ENCODE measurements at places on chromosomes 5 and 9.
A peak's percentile ranks its signal among the peaks of the same experiment; 100 is the strongest.

DNA sequence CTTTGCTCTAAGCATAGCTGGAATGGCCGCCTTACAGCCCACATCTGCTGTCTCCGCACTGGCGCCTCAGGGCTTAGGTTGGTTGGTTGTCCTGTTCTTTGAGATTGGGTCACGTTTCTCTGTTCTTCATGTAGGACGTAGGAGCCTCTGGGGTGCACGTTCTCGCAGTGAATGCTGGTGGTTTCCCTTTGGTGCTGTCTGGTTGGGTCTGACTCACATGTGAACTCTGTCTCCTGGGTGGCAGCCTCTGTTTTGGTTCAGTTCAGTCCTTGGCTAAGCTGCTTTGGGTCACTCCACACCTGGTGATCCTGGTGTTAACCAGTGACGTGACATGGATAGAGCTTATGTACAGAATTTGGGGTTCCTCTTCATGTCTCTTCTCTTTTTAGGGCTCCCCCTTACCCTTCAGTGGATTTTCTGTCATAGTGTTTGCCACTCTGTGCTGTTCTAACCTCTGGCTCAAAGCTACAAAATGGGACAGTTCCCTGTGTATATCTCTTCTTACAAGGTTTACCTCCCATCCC, 12.6 kb upstream of the LPCAT1 start:
- peak; percentile 29 for DNase-seq

- DNase-seq, result peak; percentile 57
Observed at GRCh38 chr5:14476786-14477435, 104.7 kb upstream of the OTULINL start.

DNA sequence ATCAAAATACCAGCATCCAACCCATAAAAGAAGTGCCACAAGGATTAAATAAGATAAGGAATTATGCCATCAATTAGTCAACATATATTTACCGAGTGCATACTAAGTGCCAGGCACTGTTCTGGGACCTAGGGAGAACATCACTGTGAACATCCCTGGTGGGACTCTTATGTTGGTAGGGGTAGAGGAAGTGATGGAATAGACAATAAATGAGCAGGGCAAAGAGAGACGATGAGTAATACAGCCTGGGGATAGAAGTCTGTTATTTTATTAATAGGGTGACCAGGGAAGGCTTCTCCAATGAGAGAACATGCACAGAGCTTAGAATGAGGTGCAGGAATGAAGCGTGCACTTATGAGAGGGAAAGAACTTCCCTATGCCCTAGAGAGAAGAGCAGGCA, 47.4 kb upstream of the VLDLR start:
- DNase-seq, result no peak

DNA sequence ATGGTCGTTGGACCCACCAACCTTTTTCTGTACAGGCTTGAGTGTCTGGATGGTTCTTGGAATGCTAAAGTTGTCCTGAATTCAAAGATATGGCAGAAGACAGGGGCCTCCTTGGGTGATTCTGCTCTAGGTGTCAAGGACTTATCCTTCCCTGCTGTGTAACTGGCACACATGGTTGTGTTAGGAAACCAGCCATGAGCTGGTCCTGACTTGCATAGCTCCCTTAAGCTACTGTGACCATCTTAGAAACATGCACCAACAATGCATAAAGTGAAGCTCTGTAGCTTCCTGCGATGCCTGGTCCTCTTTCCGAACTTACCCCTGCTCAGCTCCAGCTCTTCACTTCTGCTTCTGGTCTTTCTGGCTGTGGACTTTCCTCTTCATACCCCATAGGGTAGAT, 224.6 kb downstream of the TLE4 start:
- DNase-seq, result no peak
